NCI-H1092 (cell line): ENCODE measurements at places on chromosomes 4 and X.

- no peak for DNase-seq
Observed at GRCh38 chrX:39367416-39367815, 566.2 kb downstream of the MID1IP1 start.

GRCh38 chr4:153573221-153573620 is 107.1 kb downstream of the TMEM131L start:
- no peak for DNase-seq

GRCh38 chr4:101265816-101266172 is 81.5 kb downstream of the PPP3CA start:
- no peak for DNase-seq

DNA sequence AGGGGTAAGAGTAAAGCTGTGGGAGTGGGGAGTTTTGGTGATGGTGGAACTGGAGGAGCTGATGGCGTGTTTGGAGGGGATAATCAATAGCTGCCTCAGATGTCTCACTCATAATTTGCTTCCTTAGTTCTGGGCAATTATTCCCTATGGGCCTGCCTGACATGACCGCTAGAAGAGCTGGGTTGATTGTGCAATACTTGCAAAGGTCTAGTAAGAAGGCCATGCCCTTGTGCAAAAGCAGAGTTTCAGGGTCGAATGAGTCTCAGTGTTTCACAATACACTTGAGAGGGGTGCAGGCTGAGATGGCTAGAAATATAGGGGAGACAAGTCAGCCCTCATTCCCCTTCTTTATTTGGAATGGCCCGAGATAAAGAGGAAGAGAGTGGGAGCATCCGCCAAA is 858.4 kb upstream of the POU3F4 start:
- no peak for DNase-seq

DNA sequence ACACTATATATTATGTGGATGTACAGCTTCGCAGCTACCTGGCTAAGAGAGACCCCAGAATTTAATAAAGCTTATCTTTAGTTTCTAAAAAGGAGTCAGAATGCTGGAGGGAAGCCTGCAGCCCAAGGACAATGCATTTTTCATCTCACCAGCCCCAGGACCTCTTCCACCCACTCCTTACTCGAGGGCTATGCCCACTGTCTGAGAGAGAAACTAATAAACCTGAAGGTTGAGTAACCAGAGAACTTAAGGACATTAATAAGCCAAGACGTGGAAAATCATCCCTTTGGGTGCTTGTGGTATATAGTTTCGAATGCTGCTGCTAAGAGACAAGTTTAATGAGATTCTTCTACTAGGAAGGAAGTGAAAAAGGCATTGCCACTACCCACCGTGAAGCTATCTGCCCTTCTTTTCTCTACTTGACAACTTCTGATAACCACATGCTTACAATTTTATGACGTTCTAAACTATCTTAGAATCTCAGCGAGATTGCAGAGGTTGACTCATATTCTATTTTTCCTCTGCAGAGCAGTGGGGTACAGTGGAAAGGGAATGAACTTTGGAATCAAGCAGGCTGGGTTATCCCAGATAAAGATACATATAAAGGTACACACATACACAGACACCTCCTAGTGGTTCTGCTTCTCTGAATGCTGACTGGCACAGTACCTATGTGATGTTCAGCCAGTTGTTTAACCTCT is 3.3 kb downstream of the RELL1 start:
- DNase-seq: no peak

- DNase-seq: no peak
Observed at GRCh38 chrX:48573690-48574269, 504 bp upstream of the RBM3 start.

DNA sequence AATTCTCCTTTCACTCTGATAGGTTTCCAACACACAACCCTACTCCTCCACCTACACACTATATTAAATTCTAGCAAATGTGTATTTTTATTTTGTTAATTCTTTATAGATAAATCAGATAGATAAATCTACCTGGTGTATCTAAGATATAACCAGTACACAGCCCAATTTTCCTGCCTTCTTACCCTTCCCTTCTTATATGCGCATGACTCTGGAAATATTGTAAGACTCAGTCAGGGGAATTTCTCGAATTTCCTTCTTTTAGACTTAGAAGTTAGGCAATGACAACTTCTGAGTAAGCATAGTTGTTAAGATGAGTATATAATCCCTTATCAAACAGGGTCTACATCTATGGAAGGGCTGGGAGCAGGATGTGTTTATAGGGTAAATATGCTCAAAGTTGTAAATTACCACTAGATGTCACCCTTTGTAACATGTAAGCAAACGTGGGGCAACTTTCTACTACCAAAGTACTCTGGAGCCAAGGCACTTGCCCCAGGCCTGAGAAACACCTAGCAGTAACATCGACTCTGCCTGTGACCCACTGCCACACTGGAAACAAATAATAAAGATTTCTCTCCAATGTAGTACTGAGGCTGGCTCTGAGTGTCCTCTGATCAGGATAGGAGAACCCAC is 444.7 kb downstream of the IQCM start:
- peak; percentile 6 for DNase-seq

DNA sequence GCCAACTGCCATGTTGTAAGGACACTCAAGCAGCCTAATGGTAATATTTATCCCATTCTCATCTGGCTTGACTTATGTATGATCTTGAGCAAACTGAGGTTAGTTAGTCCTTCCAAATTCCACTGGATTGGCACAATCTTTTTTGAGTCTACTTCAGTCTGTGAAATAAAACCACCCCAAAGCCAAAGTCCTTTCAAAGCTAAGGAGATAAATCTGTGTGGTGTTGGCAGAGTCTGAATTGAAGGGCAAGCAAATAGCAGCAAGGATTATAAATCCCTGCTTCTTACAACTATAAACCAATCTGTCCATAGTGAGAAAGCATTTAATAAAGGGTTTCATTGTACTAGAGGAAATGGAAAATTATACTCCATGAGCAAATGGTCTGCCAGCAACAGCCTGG is 233.9 kb upstream of the GLRA2 start:
- DNase-seq: no peak

DNA sequence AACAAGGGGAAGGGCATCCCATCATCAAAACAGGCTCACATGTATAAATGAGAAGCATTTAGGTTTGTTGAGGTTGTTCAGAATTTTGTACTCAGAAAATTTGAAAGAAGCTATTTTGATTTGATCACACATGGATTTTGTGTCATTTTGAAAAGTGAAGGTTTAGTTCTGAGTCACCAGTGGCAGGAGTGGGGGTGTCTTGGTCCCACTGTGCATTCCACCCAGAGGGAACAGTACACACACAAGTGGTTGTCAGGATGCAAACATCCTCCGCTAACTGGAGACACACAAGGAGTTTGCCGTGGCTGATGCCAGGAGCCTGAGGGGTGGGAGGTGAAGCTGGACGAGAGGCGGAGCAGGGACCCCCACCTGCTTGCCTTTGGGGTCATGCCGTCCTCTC is 198.2 kb upstream of the PSAPL1 start:
- DNase-seq: no peak

DNA sequence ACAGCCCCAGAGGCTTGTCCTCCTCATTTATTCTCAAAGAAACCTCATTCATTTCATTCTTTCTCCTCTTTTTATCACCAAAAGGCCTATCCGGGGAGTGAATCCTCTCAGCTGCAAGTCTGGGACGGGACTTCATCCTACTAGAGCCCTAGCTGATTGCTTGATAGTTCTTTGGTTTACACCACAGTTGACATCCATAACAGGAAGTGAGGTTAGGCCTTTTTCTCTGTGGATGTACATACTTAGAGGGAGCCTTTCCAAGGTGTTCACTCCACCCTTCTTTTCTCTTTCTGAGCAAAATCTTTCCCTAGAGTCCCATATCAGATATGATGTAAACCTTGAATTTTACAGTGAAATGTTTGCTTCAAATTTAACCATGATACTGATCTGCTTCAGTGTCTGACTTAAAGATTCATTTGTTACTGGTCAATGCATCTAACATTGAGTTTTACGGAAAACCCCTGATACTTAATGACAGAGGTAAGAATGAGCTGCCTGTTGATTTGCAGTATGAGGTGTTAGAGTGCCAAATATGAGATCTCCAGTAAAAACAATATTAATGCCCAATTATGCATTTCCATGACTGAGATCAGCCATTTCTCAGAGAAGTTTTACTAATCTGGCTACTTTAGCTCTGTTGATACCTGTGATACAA is 16.8 kb upstream of the CXCL5 start:
- DNase-seq: no peak

GRCh38 chrX:152897222-152898131 is at the start of gene ZNF185:
TSS of gene ZNF185 (plus strand) at chrX:152898067. CDS start at chrX:152914490, 16,423 bp downstream.
- no peak for DNase-seq
